Cardiac fibroblast (primary cell): ENCODE measurements at places on chromosomes 16 and 17.

DNA sequence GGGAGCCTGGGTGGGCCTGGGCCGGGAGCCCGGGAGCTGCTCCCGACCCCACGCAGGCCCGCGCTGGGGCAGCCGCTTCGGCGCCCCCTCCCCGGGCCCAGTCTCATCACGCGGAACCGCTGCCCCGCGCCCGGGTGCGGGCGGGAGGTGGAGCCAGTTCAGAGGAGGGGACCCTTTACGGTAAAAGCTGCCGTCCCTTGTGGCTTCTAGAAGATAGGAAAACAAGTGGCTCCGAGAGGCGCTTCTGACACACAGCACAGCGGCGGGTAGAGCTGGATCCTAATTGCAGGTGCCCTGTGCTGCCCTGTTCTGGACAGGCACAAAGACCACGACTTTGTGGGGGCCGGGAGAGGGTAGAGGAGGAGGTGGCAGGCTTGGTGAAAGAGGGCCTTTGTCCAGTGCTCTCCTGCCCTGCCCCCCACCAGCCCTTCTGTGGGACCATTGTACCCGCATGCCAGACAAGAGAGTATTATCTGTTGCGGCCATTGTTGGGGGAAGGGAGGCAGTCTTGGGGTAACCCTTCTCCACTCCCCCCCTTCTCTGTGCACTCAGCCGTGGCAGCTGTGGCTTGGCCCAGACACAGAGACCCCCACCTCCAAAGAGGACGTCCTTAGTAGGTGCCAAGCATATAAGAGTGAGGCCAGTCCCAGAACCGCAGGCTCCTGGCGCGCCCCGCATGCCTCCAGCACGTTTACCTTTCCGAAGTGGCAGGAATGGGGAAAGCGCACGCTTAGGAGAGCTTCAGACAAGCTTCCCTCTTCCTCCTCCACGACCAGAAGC, 736 bp downstream of the CNP start:
- peak; percentile 30 for DNase-seq

DNA sequence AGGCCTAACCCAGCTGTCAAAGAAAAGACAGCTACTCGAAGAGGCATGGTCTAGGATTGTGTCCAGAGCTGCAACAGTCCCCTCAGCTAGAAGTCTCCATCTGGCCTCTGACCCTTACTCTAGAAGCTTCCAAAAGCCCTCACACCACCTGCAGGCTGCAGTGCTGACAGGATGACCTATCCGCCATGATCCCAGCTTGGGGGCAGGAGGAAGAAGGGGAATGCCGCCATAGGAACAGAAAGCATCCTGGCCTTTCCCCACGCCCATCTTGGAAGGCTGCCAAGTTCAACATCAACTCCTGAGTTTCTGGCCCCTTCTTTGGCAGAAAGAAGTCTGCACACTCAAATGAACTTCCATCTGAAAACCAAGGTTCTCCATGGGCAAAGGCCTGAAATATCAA, 3.1 kb upstream of the KRT36 start:
- peak; percentile 40 for DNase-seq

- no peak for DNase-seq
Observed at GRCh38 chr17:3882276-3882675, 10.6 kb downstream of the CAMKK1 start.

DNA sequence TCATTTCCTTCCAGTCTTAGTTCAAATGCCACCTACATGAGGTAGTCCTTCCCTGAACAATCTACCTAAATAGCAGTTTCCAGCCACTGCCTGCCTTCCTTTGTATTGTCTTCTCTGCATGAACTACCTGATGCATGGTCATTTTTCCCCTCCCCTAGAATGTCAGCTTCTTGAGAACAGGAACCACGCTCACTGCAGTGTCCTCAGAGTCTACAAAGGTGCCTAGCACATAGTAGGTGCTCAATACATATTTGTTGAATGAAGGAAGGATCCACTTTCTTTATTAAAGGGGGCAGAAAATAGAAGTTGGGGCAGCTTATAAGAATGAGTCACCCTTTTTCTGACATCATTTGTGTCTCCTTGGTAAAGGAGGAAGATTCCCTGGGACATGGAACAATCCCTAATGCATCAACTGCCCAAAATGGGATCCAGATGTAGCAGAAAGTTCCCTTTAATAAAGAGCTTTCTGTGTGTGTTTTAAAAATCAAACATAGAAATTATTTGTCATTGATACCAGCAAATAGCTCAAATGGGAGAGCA, 4.4 kb upstream of the CYLD start:
- no peak for DNase-seq

- no peak for DNase-seq
Observed at GRCh38 chr17:51423421-51424160, 163.2 kb downstream of the UTP18 start.

DNA sequence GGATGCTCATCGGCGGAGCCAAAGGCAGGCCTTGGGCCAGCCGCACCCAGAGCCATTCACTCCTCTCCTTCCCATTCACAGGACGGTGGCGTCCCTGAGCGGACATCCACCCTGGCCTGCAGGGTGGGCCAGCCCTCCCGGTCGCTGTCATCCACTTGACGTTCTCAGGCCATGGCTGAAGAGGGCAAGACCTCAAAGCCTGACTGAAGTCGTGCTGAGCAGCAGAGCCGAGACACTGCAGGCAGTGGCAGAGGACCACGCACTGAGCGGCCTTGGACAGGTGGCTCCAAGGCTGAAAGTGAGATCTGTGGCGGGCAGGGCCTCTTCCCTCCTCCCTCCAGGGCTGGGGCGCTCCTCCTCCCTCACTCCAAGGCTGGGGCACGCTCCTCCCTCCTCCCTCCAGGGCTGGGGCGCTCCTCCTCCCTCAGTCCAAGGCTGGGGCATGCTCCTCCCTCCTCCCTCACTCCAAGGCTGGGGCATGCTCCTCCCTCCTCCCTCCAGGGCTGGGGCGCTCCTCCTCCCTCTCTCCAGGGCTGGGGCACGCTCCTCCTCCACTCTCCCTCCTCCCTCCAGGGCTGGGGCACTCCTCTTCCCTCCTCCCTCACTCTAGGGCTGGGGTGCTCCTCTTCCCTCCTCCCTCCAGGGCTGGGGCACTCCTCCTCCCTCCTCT, 24.1 kb downstream of the GNPTG start:
- DNase-seq = no peak

GRCh38 chr16:60727851-60728250, 1308.4 kb downstream of the CDH8 start:
- no peak for DNase-seq

GRCh38 chr17:65292430-65292829, 155.3 kb downstream of the RGS9 start:
- peak; percentile 19 for DNase-seq

- no peak for DNase-seq
Observed at GRCh38 chr17:39652587-39653315, 12.4 kb upstream of the TCAP start.
